ENCODE measurements at places on chromosomes 3 and 15.
A peak's percentile ranks its signal among the peaks of the same experiment; 100 is the strongest.

- DNase-seq, result no peak
Measured at GRCh38 chr3:136070953-136071949, 105.7 kb downstream of the PPP2R3A start.

GRCh38 chr15:31150732-31151231 is 49.3 kb upstream of the TRPM1 start:
- DNase-seq, result no peak

DNA sequence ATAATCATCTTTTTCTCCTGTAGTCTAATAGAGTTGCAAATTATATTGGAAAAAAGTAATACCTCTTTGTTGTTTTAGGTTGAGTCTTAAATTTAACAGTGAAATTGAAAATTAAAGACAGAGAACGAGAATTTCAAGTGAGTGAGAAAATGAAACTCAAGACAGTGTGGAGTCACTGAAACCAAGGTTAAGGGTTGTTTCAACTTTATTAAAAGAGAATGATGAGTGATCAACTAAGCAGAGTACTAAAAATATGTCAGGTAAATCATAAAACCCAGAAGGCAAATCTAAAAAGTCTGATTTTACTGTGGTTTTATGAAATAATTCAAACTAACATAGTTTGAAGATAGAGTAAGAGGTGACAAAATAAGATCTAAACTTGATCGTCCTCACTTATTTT is 782.5 kb upstream of the SEMA6D start:
- DNase-seq, result no peak

- DNase-seq, result no peak
Measured at GRCh38 chr3:44903314-44903713, 28.9 kb downstream of the TGM4 start.

DNA sequence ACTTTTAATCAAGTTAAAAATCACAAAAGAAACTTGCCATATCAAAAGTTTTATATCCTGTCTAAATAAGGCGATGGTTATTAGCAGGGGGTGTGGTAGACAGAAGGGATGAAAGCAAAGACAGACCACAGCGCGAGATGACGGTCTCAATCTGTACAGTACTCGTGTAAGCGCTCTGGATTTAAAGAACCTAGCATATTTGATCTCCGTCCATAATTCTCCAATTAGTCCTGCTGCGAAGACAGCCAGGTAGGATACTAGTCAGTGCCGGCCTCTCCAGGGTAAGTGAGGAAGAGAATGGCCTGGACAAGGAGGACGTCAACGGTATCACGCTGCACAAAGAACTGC is 701 bp downstream of the SGO1 start:
- DNase-seq, result peak; percentile 3

DNA sequence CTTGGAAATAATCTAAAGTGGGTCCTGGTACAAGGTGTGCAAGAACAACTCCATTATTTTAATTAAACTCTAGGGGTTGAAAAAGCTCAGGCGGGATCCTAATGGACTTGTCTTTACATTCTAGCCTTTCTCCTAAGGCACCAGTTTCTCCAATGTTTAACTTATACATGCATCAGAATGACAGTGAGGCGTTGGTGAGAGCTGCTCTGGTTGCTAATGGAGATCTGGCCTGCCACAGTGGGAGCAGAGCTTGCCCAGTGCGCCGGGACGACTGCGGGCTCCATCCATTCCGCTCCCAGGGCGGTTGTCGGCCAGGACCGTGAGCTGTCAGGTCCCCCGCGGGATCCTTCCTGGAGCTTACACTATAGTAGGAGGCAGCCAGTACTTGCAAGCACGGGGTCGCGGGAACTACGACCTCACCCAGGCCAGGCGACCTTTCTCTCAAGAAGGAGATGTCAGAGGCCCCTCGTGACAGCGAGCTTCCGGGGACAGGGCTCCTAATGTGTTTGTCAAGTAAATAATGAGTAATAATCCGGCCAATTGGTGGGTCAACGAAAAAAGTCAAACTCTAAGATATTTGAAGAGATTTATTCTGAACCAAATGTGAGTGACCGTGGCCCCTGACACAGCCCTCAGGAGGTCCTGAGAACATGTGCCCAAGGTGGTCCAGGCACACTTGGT is 991 bp upstream of the HIGD1A start:
- DNase-seq, result no peak

DNA sequence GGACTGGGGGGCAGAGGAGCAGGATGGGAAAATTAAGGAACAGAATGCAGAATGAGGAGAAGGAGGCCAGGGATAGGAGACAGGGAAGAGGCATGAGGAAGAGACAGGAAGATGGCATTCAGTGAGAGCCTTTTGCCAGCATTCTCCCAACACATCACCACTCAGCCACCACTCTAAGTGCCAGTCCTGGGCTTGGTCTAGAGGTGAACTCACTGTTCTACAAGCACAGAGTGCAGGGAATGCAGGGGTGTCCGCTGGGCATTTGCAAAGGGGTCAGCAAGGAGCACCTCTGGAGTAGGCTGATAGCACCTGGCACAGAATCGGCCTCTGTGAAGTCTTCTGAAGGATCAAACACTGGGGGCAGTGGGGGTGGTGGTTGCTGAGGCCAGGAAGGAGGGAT is 14.6 kb upstream of the IGDCC3 start:
- DNase-seq, result no peak

- no peak for DNase-seq
Measured at GRCh38 chr15:48547286-48547685, 98.2 kb downstream of the FBN1 start.

DNA sequence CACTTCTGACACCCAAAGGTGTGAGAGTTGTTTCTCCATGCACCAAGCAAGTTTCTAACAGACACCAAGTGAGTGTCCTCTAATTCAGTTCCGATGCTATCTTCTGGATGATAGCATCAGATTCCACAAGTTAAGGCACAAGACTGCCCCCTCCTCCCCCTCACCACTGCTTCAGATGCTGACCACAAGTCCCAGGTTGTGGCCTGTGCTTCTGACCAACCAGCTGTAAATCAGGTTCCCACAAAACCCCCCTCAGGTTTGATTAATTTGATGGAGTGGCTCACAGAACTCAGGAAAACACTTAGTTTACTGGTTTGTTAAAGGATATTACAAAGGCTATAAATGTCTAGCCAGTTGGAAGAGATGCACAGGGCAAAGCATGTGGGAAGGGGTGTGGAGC is 7.0 kb upstream of the PLA1A start:
- DNase-seq, result no peak

GRCh38 chr3:140501061-140501769 is 176.6 kb upstream of the TRIM42 start:
- DNase-seq, result no peak
